ENCODE measurements at places on chromosomes 7 and 10.
A peak's percentile ranks its signal among the peaks of the same experiment; 100 is the strongest.

GRCh38 chr7:83111391-83111790 lies 51.3 kb downstream of the PCLO start:
- no peak for DNase-seq

GRCh38 chr10:78572565-78572964 lies 496.2 kb upstream of the ZMIZ1 start:
- no peak for DNase-seq

DNA sequence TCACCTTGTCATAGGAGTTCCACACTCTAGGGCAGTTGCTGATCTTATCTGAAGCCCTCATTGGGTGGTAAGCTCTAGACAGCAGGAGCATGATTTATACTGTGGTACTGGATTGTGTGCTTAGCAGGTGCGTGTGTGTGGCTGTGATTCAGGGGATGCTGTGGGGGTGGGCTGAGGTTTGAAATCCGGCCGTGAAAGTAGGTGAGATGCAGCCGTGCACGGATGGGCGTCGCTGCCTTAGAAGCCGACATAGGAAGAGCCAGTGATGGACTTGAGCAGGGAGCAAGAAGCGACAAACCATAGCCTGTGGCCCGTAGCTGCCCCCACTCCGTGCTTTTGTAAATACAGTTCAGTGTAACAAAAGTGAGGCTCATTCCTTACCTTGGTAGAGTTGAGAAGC lies 38.2 kb downstream of the PROSER2 start:
- no peak for DNase-seq

DNA sequence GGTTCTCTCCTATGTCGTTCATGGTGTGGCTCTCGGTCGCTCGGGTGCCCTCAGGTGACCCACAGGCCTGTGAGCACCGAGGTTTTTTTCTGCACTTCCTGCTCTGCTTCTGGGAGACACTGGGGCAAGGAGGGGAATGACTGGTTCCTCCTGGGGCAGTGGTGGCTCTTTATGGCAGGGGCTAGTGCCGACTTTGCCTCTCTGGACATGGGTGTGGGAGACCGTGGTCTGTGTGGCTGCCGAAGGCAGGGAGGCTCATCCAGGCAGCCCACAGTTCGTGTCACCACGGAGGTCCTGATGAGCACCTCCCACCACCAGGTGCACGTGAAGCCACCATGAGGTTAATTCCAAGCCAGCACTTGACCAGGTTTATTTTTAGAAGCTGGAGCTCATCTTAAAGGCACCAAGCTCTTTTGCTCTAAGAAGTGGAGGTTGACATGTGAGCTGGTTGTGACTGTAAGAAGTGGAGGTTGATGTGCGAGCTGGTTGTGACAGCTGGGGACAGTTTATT lies 24.7 kb upstream of the DPYSL4 start:
- no peak for DNase-seq

GRCh38 chr7:134565643-134566136 lies 16.8 kb downstream of the AKR1B15 start:
- no peak for DNase-seq

- no peak for DNase-seq
Observed at GRCh38 chr10:75836064-75836463, 404.6 kb downstream of the LRMDA start.

DNA sequence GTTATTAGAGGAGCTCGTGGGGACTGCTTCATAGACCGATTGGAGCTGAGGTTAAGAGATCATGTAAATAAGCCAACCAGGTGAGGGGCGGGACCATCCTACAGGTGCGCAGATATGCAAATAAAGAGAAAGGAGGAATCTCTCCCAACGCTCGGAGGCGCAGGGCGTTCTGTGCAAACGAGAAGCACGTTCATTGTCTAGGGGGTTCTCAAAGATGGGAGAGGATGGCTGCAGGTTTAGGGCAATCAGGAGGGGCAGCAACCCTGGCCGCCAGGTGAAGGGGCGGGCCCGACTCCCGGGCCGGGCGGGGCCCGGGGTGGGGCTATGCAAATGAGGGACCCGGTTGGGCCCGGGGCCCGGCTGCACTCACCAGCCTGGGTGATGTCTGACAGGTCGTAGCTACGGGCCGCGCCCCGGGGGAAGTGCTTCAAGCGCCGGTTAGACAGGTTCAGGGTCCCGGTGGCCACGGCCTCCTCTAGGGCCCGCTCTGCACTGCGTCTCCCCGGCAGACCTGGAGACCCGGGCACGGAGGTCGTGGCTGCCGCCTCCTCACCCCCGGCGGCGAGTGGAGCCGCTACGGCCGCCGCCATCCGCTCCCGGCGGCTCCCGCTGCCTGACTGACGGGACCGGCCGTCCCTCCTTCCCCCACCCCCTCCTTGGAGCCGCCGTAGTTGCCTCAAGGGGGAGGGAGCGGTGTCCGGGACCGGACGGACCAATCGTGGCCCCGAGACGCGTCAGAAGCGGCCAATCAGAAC lies at the start of gene LRCH4:
LRCH4 (minus strand) TSS at position 619 of the 755 bp plus-strand sequence; CDS start at position 590, 29 bp downstream.
- no peak for DNase-seq

DNA sequence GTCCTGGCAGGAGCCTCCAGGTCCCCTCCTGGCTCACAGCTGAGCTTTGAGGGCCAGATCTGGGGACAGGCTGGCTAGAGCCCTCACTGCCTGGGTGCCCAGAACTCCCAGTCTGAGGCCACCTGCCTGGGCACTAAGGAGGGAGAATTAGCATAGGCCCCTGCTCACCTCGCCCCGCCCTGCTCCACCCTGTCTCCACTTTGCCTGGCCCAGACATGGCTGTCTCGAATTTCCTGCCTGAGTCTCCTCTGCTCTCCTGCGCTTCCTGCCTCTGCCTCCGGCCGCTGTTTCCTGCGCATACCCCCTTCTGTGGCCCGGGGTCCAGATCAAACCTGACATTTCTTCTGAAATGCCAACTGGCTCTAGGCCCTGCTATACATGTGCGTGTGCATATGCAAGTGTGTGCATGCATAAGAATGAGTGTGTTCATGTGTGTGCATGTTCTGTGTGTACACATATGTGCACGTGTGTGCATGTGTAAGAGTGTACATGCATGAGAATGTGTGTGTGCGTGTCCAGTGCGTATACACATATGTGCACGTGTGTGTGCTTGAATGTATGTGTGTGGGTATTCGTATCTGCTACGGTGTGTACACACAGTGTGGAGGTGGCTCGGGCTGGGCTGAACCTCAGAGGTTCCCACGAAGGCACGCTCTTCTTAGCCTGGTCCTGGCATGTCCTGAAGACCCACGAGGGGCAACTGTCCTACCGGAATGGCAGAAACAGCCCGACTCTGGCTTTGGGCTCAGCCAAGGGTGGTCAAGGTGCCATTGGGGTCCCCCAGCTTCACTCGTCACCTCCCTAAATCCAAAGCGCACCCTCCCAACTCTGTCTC lies 64.9 kb downstream of the MYL10 start:
- DNase-seq: no peak

GRCh38 chr10:88008866-88009470 lies 145.5 kb downstream of the PTEN start:
- DNase-seq: no peak

- DNase-seq: peak; percentile 86
Observed at GRCh38 chr10:103241262-103242011, 4.2 kb upstream of the RPEL1 start.

GRCh38 chr10:117003336-117003735 lies 1.7 kb downstream of the SHTN1 start:
- DNase-seq: no peak

DNA sequence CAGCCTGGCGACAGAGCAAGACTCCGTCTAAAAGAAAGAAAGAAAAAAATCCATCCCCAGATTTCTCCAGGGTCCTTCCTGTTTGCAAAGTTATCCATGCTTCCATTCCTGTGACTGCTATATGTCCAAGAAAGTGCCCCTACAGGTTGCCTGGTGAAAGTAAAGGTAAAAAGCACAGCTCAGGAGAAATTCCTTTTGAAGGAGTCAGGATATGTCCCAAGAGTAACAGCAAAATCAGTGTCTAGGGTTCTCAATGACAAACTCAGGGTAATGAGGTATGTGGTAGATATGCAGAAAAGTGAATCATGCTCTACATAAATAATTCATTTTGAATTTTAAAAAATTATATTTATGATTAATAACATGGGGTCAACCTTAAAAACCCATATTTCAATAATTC lies 91.5 kb downstream of the CTTNBP2 start:
- DNase-seq: peak; percentile 34

GRCh38 chr7:136122026-136122425 lies 144.9 kb upstream of the MTPN start:
- DNase-seq: peak; percentile 51

DNA sequence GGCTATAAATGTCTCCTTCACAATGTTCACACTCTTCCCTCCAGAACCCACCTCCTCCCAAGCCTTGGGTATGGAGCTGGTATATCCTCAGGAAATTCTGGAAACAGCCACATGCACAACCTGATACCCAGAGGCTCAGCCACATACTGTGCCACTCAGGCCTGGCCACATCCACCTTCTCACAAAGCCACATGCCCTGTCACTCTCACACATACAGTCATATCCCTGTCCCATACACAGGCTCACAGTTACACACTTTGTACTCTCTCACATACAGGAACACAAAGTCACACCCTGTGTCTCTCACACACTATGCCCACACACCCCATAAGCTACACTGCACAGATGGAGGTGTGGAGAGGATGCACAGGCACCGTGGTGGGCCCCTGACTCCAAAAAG lies 10.1 kb downstream of the KCNIP2 start:
- DNase-seq: no peak

GRCh38 chr10:100350914-100351485 lies 4.0 kb downstream of the SCD start:
- DNase-seq: no peak

DNA sequence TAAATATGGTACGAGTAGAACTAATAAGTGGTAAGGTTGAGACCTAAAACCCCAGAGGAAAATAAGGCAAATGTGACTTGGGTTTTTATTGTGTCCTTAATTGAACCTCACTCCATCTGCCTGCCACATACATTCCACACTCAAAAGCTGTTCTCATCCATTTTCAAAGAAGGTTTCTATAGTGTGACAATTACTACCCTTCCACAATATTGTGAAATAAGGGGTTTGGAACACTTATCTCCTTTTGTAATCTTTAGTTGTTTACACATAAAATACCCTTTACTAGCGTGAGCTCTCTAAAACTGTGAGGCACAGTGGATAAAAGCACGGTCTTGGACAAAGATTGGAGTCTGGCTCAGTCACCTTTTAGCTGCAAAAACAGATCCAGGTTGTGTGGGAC lies 166.6 kb downstream of the THSD7A start:
- DNase-seq: no peak

- DNase-seq: no peak
Observed at GRCh38 chr7:24313777-24314176, 29.8 kb downstream of the NPY start.

- no peak for DNase-seq
Observed at GRCh38 chr7:43363035-43363791, 219.7 kb upstream of the STK17A start.

GRCh38 chr10:101012525-101013364 lies 13.1 kb downstream of the LZTS2 start:
- DNase-seq: peak; percentile 99

GRCh38 chr10:60863796-60864195 lies 80.2 kb downstream of the RHOBTB1 start:
- no peak for DNase-seq

GRCh38 chr7:129144834-129145668 lies 544 bp downstream of the TSPAN33 start:
- no peak for DNase-seq

Data from kidney glomerular epithelial cell (primary cell).